ENCODE measurements at places on chromosomes 13 and 19.

GRCh38 chr19:53877361-53877766 lies 4.6 kb upstream of the PRKCG start:
- no peak for DNase-seq

DNA sequence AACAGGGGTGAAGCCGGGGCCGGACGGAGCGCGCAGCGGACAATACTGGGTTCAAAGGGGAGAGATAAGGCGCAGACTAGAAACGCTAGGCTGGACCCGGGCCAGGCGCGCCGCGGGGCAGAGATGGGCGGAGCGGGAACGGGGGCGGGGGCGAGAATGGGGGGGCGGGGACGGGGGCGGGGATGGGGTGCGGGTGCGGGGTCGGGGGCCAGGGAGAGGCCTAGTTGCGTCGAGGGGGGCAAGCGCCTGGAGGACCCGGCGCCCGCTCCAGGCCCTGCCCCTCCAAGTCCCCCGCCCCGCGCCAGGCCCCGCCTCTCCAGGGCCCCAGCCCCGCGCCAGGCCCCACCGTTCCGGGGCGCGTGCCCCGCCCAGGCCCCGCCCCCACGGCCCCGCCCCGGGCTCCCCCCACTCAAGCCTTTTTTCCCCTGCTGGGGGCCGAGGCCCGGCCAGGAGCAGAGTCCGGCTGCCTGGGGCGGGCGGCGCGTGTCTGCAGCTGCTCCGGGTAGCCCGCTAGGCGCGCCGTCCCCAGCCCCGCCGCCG lies at the start of gene CERS4:
CERS4 (plus strand) TSS at position 449 of the 540 bp plus-strand sequence. CDS start 41,707 bp downstream, outside the sequence.
- DNase-seq = peak; percentile 94

DNA sequence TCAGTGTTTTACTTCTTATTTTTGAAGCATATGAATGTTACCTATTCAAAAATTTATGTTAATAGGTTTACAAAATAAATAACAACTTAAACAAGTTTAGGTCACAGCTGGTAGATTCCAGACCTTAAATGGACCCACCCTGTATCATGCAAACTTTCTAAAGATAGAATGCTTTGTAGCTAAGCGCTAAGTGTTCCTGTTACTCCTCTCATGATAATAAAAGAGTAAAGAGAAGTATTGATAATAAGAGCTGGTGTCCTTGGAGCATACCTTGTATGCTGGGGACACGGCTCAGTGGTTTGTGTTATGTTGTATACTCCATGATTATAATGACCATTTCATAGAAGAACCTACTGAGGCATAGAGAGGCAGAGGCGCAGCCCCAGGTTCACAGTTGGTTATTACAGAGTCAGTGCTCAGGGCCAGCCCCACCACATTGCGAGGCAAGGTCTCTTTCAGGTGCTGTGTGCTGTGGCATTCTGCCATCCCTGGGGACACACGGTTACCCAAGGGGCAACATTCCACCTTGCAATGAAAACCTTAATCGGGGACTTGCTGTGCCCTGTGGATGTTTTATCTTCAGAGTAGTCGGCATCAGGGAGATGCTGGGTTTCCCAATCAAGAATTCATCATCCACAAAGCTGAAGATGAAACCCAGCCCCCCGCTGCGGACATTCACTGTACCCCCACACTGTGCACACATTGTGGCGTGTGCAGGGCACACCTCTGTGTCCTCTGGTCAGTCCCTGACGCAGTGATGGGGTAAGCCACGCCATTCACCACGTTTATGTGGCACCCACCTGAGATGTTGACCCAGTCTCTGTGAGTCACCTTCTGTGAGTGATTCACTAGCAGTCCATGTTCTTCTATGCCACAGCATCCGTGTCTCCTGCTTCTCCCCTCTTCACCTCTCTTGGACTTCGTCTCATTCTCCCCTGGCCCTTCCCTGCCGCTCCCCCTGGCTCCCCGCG lies 186.7 kb downstream of the COL4A1 start:
- DNase-seq = peak; percentile 40

GRCh38 chr13:44379885-44380284 lies 6.3 kb downstream of the SERP2 start:
- no peak for DNase-seq

- DNase-seq = peak; percentile 32
Observed at GRCh38 chr13:113535381-113535781, 44.9 kb upstream of the DCUN1D2 start.

DNA sequence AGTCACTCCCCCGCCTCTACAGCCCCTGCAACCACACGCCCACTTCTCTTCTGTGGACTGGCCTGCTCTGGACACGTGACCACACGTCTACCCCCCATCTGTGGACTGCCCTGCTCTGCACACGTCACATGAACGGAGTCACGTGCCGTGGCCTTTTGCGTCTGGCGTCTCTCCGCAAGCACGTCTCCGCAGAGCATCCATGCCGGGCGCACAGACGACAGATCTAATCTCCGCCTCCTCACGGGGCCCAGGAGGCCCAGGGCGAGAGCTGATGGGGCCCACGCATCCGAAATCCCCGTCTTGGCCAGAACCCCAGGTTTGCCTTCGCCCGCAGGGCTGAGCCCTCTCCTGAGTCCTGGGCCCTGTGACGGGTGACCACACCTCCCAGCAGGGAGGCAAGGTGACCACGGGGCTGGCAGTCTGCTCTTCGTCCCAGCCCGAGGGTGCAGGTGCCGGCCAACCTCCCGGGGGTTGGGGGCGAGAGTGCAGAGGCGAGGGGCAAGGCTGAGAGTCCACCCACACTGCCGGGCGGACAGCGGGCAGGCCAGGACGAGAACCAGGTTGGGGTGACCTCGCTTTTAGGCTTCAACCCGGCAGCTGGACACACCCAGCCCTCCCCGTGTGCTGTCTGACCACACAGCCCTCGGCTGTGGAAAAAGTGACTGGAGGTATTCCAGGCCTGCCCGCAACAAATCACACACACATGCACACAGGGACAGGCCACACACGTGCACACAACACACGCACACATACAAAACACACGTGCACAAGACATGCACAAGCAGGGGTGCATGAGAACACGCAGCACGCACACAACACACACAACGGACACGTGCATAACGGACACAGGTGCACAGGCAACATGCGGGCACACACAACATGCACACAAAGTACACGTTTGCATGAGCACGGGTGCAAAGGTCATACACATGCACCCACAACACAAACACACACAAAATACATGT lies 3.9 kb downstream of the SBNO2 start:
- no peak for DNase-seq

GRCh38 chr19:10968527-10969135 lies 7.8 kb downstream of the SMARCA4 start:
- DNase-seq = no peak

GRCh38 chr19:29487432-29487831 lies 38.4 kb upstream of the VSTM2B start:
- peak; percentile 29 for DNase-seq

- peak; percentile 83 for DNase-seq
Observed at GRCh38 chr19:8578642-8579265, 1.5 kb upstream of the MYO1F start.

DNA sequence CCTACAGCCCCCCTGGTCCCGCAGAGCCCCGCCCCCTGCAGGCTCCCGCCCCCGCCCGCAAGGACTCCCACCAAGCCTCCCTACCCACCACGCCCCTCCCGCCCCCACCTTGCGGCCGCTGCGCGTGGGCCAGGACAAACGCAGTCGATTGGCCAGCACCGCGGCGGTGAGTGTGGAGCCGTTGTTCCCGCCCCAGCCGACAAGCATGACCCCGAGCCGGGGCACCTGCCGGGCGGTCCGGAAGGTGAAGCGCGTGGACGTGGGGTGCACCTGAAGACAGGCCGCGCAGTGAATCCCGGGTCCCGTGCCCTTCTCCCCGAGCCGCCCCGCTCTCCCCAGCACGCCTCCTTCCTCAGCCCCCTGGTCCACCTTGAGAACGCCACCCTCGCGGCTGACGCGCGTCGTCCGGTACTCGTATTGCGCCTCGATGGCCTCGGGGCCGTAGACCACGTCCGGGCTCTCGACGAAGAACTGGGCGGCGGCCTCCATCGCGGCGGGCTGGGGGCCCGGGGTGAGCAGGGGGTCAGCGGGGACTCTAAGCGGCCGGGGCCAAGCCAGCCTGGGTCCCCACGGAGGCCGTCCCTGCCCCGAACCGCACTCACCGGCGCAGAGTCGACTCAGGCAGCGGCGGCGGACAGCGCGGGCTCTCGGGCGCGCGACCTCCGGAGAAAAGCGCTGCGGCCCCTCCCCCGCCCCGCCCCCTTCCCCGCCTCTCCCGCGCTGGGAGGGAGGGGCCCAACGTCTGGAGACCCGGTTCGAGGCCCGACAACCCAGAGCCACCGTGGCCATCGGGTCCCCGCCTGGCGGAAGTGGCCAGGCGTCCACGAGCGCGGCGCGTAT lies at the start of gene ISYNA1:
ISYNA1 (minus strand) TSS at position 643 of the 840 bp plus-strand sequence; CDS start at position 489, 154 bp downstream.
- DNase-seq = peak; percentile 84

DNA sequence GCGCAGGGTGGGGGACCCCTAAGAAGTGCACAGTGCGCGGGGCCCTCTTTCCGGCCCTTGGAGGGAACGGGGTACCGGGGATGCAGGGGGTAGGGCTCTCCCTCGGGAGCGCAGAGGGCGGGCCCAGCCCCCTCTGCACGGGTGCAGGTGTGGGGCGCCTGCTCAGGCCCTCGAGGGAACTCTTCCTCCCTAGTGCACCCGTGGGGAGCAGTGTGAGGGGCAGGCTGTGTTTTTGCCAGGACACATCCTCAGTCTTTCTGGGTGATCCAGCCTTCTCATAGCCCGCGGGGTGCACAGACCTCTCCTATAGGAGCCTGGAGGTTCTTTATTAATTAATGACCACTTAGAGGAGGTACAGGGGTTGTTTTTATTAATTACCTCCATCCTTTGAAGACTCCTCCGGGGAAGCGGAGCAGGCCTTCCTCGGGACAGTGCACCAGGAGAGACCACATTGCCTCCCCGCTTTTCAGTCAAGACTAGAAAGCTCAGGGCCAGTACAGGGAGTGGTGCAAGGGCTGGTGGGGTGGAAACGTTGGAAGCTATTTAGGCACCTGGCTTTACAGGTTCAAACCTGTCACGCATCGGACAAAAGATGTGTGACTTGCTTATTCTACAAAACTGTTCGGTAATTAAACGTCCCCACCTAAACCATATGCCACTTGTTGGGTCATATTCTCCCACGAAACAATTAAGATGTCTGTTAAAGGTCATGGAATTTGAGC lies 598 bp upstream of the GJB6 start:
- DNase-seq = no peak

- no peak for DNase-seq
Observed at GRCh38 chr13:31214435-31214834, 14.7 kb downstream of the B3GLCT start.

DNA sequence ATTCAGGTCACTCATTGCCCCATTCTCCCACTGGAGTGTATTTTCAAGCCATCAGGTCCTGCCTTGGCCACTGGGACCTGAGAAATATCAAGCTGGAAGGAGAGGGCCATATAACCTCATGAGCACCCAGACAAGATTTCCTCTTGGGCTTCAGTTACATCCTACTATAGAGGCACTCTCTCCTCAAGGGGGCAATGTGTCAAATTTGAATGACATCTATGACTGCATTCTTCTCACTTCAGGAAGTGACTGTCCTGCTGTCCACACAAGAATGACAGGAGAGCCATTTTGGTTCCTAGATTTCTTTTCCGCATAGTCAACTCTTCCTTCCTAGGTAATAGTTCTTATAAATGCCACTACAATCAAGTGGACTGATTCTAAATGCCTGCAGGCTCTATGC lies 416.2 kb downstream of the DIAPH3 start:
- DNase-seq = no peak

DNA sequence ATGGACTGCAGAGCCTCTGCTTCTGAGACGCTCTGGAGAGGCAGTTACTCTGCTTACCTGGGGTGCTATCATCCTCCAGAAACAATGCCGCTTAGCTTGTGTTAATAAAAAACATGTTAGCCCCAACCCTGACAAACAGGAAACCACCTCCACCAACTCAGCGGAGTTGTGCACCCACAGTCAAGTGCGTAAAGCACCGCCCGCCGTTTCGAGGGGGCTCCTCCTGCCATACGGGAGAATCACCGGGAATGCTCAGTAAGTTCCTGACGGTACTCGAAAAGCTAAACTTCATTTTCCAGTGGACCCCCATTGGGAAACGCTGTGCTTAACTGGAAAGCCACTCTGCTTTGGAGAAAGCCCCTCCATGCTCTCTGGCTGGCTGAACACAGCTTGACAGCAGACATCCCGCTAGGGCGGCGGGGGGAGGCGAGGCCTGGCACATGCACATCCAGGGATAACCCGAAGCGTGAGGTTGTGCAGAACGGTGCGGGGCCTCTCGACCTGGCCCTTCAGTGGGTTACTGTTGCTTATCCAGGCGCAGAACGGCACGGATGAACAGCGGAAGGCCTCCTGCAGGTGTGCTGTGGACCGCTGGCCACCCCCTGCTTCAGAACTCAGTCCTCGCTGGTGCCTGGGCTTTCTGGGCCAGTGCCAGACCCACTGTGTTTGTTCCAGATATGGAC lies 17.1 kb downstream of the GAS6 start:
- peak; percentile 47 for DNase-seq

DNA sequence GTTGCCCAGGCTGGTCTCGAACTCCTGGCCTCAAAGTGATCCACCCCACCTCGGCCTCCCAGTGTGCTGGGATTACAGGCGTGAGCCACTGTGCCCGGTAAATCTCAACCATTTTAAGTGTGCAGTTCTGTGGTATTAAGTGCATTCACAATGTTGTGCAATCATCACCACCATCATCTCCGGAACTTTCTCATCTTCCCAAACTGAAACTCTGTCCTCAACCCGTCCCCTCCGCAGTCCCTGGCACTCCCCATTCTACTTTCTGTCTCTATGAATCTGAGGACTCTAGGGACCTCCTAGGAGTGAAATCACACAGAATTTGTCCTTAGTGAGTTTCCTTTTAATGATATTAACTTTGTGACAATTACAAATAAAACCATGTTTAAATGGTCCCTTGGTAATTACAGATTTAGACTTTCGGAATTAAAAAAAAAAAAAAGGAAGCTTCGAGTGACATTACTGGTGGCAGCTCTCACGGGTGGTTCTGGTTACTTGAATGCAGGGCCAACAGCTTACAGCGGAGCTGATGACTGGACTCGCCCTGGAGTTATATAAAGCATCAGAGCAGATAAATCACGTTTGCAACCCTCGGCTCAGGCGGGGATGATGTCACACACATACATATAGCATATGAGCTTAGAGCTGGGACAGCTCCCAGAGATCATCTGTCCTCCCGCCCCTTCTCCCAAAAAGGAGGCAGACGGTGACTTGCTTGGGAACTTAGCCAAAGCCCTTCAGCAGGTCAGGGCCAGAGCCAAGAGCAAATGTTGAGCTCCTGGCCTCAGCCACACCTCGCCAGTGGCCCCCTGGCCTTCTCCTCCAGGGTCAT lies 89.8 kb downstream of the ZNF557 start:
- no peak for DNase-seq

DNA sequence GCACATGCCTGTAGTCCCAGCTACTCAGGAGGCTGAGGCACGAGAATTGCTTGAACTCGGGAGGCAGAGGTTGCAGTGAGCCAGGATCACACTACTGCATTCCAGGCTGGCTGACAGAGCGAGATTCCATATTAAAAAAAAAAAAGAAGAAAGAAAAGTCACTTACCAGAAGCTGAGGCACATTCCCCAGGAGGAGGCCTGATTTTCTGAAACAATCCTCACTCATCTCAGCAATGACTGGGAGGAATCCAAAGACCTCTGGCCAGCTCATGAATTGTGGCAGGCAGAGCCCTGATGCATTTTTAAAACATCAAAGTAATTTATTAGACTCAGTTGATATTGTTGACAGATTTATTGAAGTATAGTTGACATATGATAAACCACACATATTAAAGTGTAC lies 206.3 kb downstream of the FOXO1 start:
- DNase-seq = no peak

GRCh38 chr19:16920816-16921529 lies 32.2 kb downstream of the F2RL3 start:
- no peak for DNase-seq

- peak; percentile 47 for DNase-seq
Observed at GRCh38 chr13:113121183-113121927, 1.2 kb upstream of the F10 start.

GRCh38 chr13:74767050-74767449 lies 632.8 kb upstream of the KLF12 start:
- DNase-seq = no peak
